ENCODE measurements at places on chromosomes 7 and 10.

DNA sequence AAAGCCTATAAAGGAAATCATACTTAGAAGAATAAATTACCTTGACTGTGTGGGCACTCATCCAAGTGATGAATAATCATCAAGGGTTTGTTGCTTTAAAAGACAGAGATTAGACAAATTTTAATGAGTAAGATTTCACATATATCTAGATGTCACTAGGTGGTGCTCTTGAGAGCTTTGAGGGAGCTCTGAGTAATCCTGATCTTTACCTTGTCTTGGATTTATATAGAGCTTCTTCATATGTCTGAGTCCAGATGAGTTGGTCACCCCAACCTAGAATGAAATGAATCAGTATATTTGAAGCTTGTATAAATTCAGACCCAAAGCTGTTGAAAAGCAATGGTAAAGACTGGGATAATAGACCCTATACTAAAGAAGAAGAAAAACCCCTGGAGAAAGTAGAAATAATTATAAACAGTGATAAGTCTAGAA lies 3.7 kb downstream of the AGR2 start:
- DNase-seq, result no peak

DNA sequence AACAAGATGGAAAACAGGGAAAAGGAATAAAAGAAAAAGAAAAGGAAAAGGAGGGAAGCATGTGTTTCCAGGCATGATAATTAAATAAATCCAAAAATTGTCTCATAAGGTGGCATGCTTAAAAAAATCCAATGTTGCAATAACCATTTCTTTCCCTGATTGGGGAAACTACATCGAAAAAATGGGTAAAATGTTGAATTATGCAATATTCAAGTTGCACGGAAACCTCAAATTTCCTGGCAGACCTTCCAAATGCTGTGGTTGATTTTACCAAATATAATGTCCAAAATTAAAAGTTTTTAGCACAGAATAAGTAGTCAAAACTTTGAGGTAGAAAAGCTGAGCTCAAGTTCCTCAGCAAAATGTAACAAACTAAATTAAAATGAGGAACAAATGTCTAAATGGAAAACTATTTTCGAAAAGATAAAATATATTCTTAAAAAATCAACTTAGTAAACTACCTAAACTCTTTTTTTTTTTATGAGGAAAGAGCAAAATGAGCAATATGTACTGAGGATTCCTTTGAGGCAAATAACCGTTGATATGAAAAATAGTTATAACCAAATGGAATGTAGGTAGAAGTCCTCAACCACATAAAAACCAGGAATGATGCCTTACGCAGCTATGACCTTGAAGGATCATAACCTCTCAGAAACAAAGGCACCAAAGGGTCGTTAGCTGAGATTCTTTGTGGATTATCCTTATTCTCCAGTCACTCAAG lies 52.6 kb downstream of the MACC1 start:
- no peak for DNase-seq

DNA sequence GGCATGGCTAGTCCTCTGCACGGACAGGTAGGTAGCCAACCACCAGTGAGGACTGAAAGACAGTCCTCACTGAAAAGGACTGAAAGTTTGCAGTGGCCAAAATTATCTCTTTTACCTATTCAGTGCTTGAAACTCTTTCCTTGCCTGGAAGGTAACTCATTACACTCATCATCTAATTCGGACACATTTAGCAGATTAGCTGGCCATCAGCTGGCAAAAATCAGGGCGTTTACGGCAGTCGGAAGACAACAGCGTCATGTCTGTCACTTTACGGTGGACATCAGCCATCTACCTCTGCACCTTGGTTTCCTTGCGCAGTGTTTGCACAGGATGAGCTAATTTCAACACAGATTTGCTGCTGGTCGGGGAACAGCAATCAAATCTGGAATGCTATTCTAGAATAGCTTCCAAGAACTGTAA lies 740 bp downstream of the ANXA7 start:
- peak; percentile 16 for DNase-seq

GRCh38 chr10:86253091-86254072 lies 113.2 kb downstream of the GRID1 start:
- no peak for DNase-seq

GRCh38 chr7:28858895-28859294 lies 99.2 kb downstream of the TRIL start:
- no peak for DNase-seq

Data from activated T-cell treated with anti-CD3 and anti-CD28 coated beads for 48 hours (primary cell).